ENCODE measurements at places on chromosomes 7 and 10. TPM values are rescaled to one million over a fixed set of nuclear protein-coding genes. Genes with fewer than 3 reads are reported as not detected.

GRCh38 chr7:52753855-52754254 is 281.6 kb upstream of the POM121L12 start:
- DNase-seq = no peak

EEPD1 gene
- 0.33 TPM for total RNA-seq

DNA sequence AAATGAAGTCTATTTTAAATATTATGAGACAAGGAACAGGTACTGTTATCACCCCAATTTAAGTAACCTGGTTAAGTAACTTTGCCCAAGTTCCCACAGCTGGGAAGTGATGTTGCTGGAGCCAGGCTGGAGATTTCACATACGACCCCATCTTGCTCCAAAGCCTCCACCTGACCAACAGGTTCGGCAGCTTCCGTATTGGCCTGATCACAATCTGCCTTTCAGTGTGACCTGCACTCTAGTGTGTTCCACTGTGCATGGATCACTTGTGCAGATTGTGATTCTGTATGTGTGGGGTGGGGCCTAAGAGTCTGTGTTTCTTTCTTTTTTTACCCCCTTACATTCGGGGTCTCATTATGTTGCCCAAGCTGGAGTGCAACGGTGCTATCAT is 66.1 kb downstream of the PRTFDC1 start:
- DNase-seq = no peak

- no peak for DNase-seq
These were observed 3.0 kb downstream of the GUSB start for GRCh38 chr7:65978891-65979582.

- no peak for DNase-seq
These were observed 66.6 kb upstream of the CPXM2 start for GRCh38 chr10:123958241-123958640.

MYO1G gene
- total RNA-seq = 0.11 TPM

DNA sequence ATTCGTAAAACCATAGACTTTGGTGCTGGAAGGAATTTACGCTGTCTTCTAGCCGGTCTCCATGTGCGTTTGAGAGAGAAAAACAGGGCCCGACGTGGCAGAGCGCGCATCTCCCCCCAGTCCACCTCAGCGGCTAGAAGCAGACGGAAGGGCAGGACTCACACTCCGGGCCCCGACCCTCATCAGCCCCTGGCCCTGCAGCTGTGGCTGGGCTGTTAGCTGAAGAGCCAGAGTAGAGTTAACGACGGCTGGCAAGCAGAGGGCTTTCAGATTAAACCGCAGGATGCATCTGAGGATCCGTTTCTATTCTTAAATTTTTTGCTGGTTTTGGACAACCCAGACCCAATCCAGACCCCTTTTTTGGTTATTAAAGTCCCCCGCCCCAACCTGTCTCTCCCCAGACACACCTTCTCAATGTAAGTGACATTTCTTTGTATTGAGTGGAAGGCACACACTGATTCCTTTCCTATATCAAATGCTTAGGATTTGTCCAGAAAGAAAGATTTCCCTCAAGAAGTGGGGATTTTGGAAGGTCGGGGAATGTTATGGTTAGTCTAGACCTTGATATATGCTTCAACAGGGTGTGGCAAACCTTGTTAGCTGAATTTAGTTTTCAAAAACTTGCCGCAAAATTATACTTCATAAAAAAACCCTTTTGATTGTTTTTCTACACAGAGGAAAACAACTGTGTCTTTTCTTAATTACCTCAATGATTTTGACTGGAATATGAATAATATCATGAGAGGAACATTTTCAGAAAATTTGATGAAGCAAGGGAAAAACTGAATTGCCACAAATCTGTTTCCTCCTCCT is 1.7 kb upstream of the TBX20 start:
- DNase-seq = no peak

- DNase-seq = peak; percentile 37
These were observed 112.1 kb downstream of the GALNT11 start for GRCh38 chr7:152137476-152138025.

DNA sequence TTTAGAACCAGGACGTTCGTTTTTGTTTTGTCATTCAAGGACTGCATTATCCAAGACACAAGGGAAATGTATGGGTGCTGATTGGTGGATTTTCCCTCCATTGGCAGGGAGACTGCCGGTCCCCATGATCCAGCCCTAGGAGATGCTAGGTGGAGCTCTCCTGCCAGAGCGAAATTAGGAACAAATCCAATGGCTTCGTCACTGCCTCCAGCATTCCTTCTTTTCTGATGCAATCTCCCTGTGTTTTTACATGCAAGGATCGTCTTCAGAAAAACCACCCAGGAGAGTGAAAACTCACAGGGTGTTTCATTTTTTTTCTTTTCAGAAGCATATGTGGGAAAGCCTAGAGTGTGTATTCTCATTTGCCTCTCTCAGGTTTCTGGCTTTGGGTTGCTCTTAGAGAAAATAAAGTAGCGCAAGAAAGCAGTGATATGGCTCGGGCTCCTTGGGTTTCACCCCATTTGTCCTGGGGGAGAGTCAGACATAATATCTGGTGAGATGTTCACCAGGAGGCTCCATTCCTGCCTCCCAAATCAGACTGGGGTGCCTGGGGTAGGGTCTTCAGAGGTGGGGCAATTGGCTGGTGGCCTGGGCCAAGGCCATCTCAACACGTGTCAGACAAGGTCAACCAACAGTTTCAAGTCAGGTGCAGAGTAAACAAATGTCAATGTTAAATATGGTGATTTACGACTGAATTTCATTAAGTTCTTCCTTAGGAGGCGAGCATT is 450.9 kb upstream of the MKI67 start:
- no peak for DNase-seq

MMRN2 gene
- 372 TPM for total RNA-seq

GRCh38 chr7:157990881-157991250 is 596.8 kb downstream of the PTPRN2 start:
- no peak for DNase-seq

DNAJB12 gene
- 27.8 TPM for total RNA-seq

- no peak for DNase-seq
These were observed 16.6 kb downstream of the KLHDC10 start for GRCh38 chr7:130086938-130087337.

- DNase-seq = no peak
These were observed 48.8 kb downstream of the COL26A1 start for GRCh38 chr7:101411508-101411874.

DNA sequence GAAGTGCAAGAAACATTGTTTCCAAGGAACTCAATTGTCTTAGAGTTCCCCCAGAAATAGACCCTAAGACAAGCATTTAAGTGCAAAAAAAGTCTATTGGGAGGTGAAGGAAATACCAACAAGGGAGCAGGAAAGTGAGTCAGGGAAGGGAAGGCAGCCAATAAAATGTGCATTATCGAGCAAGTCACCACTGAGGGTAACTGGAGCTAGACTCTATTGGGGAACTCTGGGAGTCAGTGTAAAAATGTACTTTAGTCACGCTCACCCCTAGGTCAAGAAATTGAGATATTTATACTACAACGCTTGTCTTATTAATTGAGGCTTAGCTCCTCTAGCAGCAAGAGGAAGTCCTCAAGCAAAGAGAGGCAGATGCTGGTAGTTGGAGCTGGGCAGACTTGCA is 137.7 kb downstream of the RTKN2 start:
- peak; percentile 97 for DNase-seq

DNA sequence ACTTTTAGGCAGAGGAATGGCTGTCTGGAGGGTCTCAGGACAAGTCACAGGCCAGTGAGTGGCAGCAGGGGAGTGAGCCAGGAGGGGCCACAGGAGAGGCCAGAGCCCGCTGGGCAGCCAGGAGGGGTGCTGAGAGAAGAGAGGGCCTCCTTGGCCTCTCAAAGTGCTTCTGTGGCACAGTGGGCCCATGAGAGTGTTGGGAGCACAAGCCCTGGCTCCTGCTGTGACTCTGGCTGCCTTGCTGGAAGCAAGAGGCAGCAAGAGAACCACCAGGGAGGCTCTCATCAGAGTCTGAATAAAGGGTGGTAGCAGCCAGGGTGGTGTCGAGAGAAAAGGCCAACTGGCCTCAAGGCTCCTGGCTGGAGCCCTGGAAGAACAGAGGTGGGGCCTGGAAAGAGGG is 91.1 kb downstream of the VOPP1 start:
- no peak for DNase-seq

DNA sequence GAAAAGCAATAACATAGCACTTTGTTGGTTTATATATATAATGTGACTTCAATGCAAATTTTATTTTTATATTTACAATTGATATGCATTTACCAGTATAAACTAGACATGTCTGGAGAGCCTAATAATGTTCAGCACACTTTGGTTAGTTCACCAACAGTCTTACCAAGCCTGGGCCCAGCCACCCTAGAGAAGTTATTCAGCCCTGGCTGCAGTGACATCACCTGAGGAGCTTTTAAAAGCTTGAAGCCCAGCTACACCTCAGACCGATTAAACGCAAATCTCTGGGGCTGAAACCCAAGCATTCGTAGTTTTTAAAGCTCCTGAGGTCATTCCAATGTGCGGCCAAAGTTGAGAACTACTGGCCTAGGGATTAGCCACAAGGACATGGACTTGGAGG is 155.0 kb upstream of the LANCL2 start:
- DNase-seq = no peak

HOXA4 gene
- 0.74 TPM for total RNA-seq

GRCh38 chr7:74289659-74290552 is 699 bp downstream of the CLIP2 start:
- DNase-seq = no peak
